ENCODE measurements at places on chromosomes 5 and 9.

GRCh38 chr9:18857769-18858168 lies 175.2 kb downstream of the SAXO1 start:
- no peaks in the 10 kb centered on the region for H3K36me3 ChIP-seq
- no peaks in the 10 kb centered on the region for H3K27me3 ChIP-seq
- no peak overlapping the region for H3K27ac ChIP-seq

DNA sequence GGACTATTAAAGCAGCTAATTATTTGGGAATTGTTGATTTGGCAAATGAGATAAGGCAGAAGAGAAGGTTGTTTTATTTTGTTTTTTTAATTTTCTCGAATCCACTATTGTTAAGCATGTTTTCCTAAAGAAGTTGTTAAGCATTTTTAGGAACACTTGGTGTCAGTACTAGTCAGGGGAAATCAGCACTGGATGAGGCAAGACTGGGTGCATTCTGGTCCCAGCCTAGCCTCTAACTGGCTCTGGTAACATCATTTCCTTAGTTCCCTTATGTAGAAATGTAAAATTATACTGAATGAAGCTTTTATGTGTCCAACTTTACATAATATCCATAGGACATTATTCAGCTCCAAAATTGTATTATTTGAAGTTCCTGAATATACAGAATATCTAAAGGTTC lies 196.1 kb downstream of the PCSK5 start:
- no peak overlapping the region for H3K27ac ChIP-seq
- H3K27me3 ChIP-seq: no peaks in the 10 kb centered on the region
- DNase-seq: no peak
- H3K4me3 ChIP-seq: no peak overlapping the region
- H3K4me1 ChIP-seq: no peaks in the 10 kb centered on the region

GRCh38 chr9:3059781-3060468 lies 216.0 kb upstream of the PUM3 start:
- H3K27ac ChIP-seq: no peak overlapping the region
- no peaks in the 10 kb centered on the region for H3K36me3 ChIP-seq
- no peak overlapping the region for H3K4me3 ChIP-seq
- no peak for DNase-seq
- H3K27me3 ChIP-seq: no peaks in the 10 kb centered on the region

GRCh38 chr5:123578390-123578789 lies 66.4 kb downstream of the CSNK1G3 start:
- H3K36me3 ChIP-seq: peaks cover 18% of the 10 kb centered on the region
- no peak overlapping the region for H3K4me3 ChIP-seq
- DNase-seq: no peak
- H3K27ac ChIP-seq: no peak overlapping the region
- no peaks in the 10 kb centered on the region for H3K27me3 ChIP-seq
- H3K4me1 ChIP-seq: no peaks in the 10 kb centered on the region

- no peak for DNase-seq
- H3K27ac ChIP-seq: no peak overlapping the region
- H3K36me3 ChIP-seq: no peaks in the 10 kb centered on the region
- no peaks in the 10 kb centered on the region for H3K4me1 ChIP-seq
Measured at GRCh38 chr9:25543806-25544205, 134.4 kb downstream of the TUSC1 start.

- H3K27ac ChIP-seq: no peak overlapping the region
- H3K4me1 ChIP-seq: no peaks in the 10 kb centered on the region
- H3K4me3 ChIP-seq: no peak overlapping the region
- DNase-seq: no peak
- H3K27me3 ChIP-seq: no peaks in the 10 kb centered on the region
Measured at GRCh38 chr9:87562530-87563170, 65.0 kb downstream of the DAPK1 start.

Measured in CD4-positive, alpha-beta T cell (primary cell).